ENCODE measurements at places on chromosomes 2 and 18.

DNA sequence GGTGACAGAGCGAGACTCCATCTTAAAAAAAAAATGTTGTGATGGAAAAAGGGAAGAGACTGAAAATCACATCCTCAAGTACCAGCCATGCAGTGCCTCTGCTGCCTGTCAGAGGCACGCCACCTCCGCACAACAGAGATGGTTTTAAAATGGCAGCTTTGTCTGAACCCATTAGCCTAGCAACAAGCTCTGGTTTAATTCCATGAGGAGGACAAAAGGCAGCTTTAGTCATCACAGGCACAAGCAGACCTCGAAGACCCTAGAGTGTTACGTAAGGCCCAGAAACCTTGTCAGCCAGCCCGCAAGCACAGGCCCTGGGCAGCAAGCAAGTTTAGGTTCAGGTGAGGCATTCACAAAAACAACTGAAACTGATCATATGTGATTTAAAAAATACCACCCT lies 10.4 kb downstream of the LCT start:
- no peak for DNase-seq

DNA sequence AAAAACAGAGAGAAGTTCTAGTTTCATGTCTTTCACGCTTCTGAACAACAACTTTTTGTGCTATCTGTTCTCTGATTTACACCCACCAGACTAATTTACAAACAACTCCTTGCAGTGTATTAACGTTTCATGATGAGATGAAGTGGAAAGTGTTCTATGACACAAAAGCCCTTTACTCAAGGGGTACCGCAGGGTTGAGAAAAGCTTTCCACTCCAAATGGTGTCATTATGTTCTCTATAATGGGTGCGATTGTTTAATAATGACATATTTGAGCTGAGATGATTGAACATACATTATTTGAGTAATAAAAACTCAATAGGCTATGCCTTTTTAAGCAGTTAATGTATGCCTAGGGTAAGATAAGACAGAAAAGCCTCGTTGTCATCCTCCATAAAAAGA lies 76.3 kb downstream of the ACTR3 start:
- DNase-seq, result no peak

DNA sequence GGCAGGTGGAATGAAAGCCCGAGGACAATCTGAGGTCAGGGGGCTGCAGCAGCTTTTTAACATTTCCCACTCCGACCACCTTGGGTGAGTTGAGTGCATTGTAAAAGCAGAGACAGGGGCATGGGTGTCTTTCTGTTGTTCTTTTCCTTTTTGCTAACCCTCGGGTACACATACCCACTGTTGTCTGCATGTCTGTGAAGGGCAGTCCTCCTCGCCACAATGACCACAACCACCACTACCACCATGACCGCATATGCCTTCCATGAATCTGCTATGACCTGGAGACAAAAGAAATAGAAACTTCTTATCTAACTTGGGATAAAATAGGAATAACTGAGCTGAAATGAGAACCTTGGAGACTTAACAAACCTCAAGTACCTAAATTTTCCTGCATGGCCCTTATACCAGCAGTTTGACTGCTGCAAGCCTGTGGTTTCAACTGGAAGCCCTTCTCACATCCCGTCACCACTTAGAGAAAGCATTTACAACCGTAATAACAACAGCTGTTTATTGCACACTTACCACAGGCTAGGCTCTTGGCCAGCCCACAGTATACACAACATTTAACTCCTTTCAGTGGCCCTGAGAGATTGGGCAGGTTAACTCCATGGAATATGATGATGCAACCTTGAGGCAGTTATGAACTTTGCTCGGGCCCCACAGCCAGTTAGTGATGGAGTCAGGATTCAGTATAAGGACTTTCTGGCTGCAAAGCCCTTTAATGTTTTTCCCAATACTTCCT lies 80.3 kb downstream of the GYPC start:
- no peak for DNase-seq

- peak; percentile 82 for DNase-seq
Observed at GRCh38 chr2:74186038-74186437, 7.4 kb upstream of the MOB1A start.

DNA sequence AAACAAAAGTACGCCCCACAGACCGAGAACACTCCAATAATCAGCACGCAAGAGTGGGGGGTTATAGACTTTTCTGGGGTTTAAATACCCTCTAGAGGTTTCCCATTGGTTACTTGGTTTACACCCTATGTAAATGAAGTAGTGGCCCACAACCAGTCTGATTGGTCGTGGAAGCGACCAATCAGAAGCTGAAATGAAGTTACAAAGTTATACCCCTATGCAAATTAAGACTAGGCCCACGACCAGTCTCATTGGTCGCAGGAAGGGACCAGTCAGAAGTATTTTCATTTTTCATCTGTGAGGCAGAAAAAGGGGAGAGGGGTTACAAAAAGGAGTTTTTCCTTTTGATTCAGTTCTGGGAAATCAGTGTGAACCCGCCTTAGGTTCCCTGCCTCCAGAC lies 55.3 kb upstream of the YWHAQ start:
- DNase-seq, result peak; percentile 51

DNA sequence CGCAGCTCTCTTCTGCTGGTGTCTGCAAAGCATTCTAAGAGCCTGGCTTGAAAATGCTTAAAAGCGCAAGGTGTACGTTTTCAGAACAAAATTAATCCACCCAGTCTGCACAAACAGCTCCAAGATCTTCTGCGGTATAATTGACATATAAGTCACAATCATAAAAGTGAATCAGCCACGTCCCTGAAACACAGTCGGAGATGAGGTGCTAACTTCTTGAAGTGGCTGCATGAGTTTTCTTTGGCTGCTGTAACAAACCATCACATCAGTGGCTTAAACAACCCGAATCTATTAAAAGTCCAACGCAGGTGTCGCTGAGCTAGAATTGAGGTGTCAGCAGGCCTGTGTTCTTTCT lies 32.6 kb downstream of the ARL4C start:
- DNase-seq, result no peak

DNA sequence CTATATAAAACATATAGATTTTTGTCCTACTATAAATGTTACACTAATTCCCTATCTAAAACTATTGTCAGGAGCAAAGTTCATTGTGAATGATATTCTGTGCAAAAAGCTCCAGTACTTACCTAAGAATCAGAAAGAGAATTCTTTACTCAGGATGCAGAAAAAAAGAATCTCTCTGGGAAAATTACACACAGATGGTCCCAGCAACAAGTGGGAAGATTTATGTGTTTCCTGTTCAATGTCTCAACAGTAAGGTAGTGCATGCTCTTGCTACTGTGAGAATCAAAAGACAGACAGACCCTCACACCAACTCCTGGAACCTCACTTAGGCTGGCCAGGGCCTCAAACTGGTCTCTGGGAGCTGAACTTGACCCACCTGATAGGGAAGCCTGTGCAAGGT lies 11.2 kb upstream of the NAPG start:
- DNase-seq, result no peak

DNA sequence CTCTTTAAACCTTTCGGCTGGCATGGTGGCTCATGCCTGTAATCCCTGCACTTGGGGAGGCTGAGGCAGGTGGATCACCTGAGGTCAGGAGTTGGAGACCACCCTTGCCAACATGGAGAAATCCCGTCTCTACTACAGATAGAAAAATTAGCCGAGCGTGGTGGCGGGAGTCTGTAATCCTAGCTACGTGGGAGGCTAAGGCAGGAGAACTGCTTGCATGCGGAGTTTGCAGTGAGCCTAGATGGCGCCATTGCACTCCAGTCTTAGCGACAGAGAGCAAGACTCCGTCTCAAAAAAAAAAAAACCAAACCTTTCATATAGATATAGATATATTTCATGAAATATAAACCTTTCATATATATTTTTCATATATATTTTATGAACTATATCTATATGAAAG lies 864.7 kb downstream of the TRIB2 start:
- DNase-seq, result no peak

GRCh38 chr2:74999468-74999867 lies 41.0 kb downstream of the POLE4 start:
- DNase-seq, result no peak

DNA sequence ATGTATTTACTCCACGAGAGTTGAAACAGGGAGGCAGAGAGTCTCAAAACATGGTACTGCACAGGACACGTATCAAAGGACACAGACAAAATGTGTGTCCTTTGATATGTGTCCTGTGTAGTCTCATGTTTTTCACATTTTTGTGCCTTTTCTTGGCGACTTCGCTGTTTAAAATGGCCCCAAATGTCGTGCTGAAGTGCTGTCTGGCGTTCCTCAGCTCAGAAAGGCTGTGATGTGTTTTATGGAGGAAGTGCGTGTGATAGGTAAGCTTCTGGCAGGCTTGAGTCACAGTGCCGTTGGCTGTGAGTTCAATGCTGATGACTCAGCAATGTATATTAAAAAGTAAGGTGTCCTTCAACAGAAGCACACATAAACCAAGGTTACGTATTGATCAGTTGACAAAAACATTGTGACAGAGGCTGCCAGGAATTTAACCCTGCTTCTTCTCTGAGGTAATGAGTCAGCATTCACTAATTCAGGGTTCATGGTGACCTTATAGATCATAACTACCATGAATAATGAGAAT lies 78.2 kb downstream of the DYSF start:
- peak; percentile 29 for DNase-seq

DNA sequence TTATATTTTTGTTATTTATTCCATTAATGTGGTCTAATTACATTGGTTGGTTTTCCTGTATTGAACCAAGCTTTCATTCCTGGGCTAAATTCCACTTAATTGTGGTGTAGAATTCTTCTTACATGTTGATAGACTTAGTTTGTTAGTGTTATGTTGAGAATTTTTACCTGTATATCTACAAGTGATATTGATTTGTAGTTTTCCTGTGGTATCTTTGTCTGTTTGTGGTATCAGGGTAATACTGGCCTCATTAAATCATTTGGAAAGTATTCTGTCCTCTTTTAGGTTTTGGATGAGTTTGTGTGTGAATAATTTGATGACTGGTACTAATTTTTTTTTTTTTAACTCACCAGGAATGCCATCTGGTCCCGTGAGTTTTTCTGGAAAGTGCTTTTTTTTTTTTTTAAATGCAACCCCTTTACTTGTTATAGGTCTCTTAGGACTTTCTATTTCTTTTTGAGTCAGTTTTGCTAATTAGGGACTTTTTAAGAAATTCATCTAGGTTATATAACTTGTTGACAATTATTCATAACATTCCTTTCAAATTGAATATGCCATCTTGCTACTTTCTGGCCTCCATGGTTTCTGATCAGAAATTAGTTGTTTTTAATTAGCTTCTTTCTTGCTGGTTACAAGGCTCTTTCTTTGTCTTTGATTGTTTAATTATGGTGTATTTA lies 232.8 kb downstream of the CCDC85A start:
- DNase-seq, result no peak

DNA sequence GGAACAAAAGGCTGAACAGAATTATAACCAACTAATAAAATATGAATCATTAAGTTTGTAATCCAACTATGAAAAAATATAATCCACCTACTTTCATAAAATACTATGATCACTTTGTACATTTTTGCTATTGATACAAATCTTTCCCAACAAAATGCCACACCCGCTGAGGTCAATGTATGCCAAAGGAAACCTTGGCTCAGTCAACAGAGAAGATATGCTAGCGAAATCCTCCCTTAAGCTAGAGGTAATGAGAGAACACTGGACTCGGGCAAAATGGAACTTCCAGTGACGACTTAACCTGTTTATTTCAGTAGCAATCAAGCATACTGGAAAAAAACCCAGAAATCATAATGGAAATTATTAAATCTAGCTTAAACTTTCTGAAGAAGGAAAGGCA lies 81.5 kb downstream of the NOL10 start:
- no peak for DNase-seq

DNA sequence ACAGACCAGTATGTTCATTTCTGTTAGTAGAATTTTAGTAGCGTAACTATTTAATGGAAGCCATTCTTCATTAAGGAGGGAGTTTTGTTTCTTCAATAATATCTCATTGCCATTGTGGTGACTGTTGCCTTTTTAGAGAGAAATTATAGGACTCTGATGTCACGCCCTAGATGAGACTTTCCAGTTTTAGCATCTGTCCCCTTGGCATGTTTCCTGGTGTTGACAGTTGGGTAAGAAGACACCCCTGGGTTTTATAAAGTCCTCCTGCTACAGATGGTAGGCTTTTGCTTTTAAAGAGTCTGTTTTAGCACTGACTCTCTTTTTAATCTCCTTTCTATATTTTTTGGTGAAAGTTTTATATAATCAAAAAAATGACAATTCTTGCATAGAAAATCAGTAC lies 41.9 kb downstream of the KCNJ3 start:
- no peak for DNase-seq

DNA sequence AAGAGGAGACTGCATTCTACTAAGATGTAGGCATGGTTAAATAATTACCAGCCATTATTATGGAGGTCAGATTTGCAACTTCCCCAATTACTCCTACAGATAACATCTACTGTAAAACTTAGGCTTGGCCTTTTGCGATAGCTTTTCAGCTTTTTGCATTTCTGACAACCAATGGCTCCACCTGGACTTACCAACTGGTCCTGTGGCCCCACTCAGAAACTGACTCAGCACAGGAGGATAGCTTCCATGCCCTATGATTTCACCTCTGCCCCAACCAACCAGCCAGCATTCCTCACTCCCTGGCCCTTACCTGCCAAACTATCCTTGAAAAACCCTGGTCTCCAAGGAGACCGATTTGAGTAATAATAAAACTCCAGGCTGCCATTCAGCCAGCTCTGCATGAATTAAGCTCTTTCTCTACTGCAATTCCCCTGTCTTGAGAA lies 28.2 kb downstream of the TUBB6 start:
- no peak for DNase-seq

DNA sequence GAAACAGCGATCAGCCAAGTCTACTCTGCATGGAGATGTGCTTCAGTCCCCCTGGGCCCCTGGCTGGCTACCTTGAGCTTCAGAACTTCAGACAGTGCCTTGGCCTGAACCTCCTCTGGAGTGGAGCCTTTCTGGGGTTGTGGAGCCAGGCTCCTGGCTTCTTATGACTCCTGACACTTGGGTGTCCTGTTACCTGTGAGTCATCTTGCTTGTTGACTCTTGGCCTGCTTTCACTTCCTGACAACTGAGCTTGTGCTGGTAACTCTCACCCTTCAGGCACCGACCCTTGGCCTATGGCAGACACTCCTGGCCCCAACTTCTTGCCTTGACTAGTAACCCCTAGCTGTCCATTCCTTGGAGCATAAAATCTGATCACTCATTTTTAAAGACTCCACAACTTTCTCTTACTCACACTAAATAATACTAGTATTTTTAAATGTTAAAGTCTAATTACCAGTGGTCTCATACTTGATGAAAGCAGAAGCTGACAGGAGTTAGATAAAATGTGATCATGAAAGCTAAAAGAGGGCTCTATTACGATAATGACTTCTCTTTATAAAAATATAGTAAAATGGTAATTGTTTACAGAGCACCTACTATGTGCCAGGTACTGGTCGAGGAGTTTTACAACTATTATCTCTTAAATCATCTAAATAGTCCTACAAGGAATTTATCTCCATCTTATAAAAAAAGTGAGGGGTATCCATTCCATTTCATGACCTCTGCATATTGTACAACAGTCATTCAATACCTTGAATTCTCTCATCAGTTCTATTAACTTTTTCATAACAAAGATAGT lies 46.3 kb upstream of the VIT start:
- peak; percentile 24 for DNase-seq

GRCh38 chr2:78979380-78980151 lies 45.9 kb upstream of the REG3G start:
- peak; percentile 57 for DNase-seq

GRCh38 chr18:35526495-35527059 lies 28.8 kb upstream of the INO80C start:
- no peak for DNase-seq

- DNase-seq, result peak; percentile 11
Observed at GRCh38 chr2:191245046-191245868, at the start of gene MYO1B. Gene MYO1B, plus strand, starts transcription at chr2:191245404. Its CDS starts 31,492 bp downstream, at chr2:191276896.

GRCh38 chr2:8090748-8091700 lies 590.8 kb upstream of the ID2 start:
- peak; percentile 17 for DNase-seq
